ENCODE measurements at places on chromosomes 1 and 21.

- DNase-seq: no peak
Measured at GRCh38 chr1:22553104-22553880, 10.0 kb upstream of the EPHA8 start.

DNA sequence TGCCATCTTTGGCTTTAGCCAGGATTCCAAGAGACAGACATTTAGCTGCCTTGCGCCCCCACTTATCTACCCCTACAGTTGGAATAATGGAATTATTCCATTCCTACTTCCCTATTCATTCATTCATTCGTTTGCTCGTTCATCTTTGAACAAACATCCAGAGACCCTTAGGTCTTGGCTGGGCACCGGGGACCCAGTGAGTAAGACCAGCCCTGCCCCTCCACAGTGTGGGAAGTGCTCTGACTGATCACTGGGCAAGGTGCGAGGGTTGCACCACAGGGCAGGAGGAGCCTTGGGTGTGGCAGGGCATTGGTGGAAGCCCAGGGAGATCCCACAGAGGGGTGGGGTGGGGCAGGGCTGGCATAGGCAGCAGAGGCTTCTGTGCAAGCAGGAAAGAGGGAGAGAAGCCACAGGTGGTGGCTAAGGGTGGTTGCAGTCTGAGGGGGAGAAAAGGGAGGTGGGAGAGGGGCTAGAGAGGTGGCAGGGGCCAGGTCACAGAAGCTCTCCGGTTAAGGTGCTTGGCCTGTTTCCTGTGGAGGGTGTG, 35.0 kb upstream of the TMEM61 start:
- no peak for DNase-seq

- no peak for DNase-seq
Measured at GRCh38 chr1:81731989-81732388, 68.7 kb upstream of the ADGRL2 start.

DNA sequence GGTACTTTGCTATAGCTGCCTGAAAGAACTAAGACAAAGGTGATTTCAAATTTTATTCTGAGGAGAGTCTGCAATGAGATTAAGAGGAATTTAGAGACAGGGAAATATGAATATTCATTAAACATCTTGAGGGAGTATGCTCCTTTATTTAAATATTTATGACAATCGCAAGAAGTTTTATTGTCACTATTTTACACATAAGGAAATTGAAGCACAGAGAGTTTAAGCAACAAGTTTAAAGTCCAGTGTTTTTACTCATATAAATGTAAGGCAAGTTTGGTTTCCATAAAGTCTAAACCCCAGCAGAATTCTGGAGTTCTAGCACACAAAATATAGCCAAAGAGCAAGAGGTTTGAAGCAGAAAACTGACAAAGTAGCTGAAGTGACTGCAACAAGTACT, 49.3 kb upstream of the SAMSN1 start:
- no peak for DNase-seq

Measured in HuH-7.5 (cell line).